Cerebellum (tissue), 4 donors: ENCODE measurements at places on chromosomes 3 and 15.

- DNase-seq = no peak
Measured at GRCh38 chr15:39177561-39177960, 403.3 kb upstream of the THBS1 start.

- DNase-seq = no peak
Measured at GRCh38 chr3:101690972-101691371, 4.5 kb upstream of the RPL24 start.

DNA sequence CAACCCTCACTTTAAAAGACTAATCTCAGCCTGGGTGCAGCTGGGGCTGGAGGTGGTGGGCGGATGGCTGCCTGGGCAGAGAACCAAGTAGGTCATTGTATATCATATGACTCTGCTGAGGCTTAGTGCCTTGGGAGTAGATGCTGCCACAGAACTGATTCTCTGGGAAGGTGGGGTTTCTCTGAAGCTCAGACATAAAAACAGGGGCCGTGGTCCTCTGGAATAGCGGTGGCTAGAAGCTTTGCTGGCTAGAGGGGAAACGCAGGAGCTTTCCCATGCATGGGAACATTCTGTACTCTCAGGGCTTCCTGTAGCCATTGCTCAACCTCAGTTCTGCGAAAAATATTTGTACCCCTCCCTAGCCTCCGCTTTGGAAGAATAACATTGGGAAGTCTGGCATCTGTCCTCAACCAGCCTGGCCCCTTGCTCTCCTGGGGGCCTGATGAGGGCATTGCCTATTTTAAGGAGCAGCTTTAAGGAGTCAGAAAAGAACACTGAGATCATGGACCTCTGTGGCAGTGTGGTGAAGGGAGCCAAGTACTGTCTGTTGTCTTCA, 14.7 kb downstream of the TIMP4 start:
- DNase-seq = peak; percentile 80

- DNase-seq = no peak
Measured at GRCh38 chr15:67585681-67586080, 43.2 kb downstream of the MAP2K5 start.

DNA sequence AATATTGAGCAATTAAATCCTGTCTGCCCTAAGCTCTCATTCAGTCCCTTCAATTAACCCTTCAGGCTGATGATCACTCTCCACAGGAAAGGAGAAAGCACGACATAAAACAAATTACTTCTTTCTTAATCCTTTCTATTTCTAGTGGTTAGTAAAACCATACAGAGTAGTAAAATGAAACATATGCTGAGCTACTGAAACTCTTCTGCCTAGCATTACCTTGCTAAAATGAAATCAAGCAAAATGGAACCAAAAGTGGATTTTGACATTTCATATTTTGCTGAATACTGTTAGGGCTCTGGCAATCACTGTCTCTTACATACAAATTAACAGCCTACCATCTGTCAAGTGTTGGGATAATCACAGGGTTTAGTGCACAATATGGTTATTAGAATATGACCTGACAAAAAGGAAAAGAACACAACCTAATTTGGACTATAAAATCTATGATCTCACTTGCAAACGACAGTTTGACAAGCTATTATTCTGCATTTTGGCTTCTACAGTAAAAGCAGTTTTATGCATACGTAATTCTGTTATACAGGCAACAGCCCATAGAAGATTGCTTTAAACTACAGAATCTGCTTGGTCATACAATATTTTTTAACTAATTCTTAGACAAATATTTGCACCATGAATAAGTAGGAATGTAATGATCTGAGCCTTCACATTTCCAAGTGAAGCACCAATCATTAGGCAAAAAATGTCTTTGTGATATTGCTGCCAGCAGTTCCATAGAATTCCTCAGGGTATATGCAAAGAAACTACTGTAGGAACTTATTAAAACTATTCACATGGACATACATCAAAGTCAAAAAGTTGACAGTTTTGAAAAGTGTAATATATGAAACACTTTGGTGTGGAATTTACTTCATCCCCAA, 105.0 kb downstream of the FHIT start:
- no peak for DNase-seq

DNA sequence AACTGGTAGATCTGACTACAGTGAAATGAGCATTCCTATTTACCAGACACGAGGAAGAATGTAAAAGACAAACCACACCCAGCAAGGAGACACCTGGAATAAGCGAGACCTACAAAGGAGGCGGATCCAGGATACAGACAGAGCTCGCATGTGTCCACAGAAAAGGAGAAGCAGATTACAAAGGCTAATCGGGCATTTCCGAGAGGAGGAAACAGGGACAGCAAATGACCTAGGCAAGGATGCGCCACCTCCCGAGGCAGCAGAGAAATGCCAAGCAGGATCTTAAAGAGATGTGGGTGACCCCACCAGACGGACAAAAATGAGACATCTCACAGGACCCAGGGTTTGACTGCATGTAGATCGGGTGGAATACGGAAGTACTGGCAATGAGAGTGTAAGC, 63.2 kb upstream of the IQSEC1 start:
- no peak for DNase-seq

DNA sequence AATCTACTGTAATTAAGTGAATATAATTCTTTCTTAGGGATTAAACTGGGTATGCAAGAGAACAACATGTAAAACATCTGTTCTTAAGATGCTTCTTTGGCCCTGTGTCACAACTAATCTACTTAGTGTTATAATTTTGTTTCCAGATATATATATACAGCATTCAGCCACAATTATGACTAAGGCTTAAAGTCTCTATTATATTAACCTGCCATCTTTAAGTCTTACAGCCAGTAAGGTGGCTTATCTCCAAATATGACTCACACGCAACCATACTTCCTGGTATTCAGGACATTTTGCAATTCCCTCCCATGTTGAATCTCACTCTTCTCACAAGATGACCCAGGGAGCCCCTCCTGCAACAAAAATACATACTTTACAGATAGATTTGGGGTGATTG, 6.6 kb upstream of the KBTBD8 start:
- DNase-seq = no peak

GRCh38 chr3:52313774-52314188, 2.3 kb upstream of the DNAH1 start:
- no peak for DNase-seq

DNA sequence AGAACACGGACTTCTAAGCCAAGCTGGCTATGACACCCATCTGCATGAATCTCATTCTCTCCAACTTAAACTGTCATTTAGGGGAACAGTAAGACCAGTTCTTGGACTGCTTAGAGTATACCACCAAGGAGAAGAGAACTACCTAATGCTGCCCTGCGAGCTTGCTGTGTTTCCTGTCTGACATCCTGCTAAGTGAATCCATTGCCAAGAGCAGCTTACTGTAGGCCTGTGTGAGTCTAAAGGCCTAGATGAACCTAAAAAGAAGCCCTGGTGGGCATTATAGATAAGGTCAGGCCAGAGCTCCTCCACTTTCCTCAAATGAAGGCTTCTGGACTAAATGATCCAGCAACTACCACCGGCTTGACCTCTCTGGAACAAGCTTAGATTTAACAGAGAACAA, 15.0 kb downstream of the LZTFL1 start:
- DNase-seq = no peak

- DNase-seq = no peak
Measured at GRCh38 chr15:101026656-101027272, 107.6 kb downstream of the LRRK1 start.

- no peak for DNase-seq
Measured at GRCh38 chr3:190108804-190109203, 11.9 kb downstream of the P3H2 start.

DNA sequence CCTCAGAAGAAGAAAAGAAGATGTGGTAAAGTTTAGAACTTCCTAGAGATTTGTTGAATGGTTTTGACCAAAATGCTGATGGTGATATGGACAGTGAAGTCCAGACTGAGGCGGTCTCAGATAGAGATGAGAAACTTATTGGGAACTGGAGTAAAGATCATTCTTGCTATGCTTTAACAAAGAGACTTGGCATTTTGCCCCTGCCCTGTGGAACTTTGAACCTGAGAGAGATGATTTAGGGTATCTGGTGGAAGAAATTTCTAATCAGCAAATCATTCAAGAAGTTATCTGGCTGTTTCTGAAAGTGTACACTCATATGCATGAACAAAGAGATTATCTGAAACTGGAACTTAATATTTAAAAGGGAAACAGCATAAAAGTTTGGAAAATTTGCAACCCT, 505.2 kb downstream of the NSUN3 start:
- DNase-seq = no peak

GRCh38 chr3:133264920-133265319, 134.9 kb upstream of the BFSP2 start:
- DNase-seq = no peak

DNA sequence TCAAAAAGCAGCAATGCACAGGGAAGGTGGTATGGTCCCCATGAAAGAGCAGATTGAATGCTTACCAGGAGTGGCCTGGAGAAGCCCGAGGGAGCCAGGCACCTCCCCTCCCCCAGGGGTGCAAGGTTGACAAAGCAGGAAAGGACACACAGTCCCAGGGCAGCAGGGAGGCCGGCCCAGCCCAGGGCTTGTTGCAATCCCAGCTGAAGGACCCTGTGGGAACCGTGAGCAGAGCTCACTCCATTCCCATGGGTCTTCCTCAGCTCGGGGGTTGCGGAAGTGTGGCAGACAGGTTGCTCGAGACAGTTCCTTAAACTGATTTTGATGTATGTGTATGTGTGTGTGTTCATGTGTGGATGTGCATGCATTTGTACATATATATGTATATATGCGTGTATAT, 15.8 kb downstream of the UROC1 start:
- DNase-seq = no peak

- no peak for DNase-seq
Measured at GRCh38 chr15:38479266-38479665, 25.3 kb downstream of the FAM98B start.

GRCh38 chr3:111824351-111824750, 34.7 kb upstream of the PHLDB2 start:
- DNase-seq = no peak

DNA sequence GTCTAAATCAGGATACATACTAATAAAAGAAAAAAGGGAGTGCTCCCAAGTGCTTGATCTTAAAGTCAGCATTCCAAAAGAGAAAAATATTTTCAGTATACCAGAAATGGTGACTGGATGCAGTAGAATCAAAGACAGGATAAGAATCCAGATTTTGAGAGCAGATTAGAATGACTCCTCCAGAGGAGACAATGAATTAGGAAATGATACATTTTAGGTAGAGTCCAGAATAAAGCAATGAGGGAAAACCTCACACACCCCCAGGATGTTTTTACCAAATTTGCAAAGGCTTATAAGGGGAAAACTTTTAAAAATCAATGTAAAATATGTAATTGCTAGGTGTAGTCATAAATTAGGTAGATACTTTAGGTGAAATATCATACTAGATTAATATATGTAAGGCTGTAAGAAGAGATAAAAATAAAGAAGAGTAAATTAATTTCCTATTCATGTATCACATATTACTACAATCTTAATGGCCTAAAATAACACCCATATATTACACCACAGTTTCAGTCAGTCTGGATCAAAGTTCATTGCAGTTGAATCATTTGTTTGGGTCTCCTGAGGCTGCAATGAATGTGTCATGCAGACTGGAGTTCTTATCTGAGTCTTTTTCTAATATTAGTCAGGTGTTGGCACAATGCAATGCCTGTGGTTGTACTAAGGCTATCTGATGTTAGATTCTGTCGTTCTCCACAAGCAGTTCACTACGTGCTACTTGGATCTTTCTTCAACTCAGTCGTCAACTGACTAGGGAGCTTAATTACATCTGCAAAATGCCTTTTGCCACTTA, 547.8 kb upstream of the EPHA6 start:
- DNase-seq = no peak

GRCh38 chr3:33364531-33365128, 75.6 kb downstream of the UBP1 start:
- no peak for DNase-seq

DNA sequence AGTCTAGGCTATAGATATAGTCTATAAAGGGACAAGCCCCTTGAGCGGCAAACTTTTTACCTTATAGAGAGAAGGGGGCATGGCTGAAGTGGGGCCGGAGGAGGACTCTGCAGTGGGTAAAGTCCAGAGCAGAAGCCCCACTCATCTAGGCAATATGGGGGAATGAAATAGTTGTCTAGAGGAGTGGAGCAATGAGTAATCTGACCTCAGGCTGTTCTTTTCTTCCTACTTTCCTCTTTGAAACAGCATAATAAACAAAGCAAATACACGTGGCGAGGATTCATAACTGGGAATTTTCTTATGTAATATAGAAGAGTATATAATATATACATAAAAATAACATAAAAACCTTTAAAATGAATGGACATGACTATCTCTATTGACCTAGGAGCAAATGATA, 546.4 kb upstream of the ZNF385D start:
- no peak for DNase-seq

DNA sequence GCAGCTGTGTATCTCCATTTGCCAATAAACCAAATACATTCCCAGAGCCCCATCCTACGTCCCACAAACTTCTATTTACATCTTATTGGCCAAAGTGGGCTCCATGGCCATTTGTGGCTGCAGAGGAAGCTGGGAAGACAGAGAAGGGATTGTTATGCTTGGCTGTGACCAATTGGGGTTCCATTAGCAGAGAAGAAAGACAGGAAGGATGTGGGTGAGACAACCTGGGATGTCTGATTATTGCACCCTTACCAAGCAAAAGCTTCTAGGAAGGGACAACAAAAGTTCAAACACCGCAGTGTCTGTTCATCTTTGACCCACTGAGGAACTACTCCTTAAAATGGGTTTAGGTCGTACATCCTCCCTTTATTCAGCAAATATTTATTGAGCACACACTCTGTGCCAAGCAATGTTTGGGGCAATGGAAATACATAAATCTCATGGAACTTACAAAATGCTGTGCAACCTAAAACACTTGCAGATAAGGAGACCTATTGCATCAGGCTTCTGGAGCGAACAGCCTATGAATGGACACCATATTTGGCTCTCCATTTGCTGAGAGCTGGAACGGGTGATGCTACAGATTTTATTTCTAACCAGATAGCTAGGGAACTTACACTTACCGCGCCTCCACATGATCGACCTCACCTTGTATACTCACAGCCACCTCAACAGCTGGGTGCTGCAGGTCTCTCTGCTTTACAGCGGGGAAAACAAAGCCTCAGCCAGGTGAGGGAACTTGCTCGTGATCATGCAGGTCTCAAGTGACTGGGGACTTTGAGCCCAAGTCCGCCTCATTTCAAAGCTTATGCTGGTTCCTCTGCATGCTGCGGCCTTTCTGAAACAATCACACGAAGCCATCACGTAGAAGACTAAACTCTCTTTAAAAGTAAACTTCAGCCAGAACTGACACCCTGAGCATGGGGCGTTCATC, 21.4 kb upstream of the NR2E3 start:
- DNase-seq = no peak

- no peak for DNase-seq
Measured at GRCh38 chr15:38176691-38177090, 75.9 kb upstream of the SPRED1 start.

DNA sequence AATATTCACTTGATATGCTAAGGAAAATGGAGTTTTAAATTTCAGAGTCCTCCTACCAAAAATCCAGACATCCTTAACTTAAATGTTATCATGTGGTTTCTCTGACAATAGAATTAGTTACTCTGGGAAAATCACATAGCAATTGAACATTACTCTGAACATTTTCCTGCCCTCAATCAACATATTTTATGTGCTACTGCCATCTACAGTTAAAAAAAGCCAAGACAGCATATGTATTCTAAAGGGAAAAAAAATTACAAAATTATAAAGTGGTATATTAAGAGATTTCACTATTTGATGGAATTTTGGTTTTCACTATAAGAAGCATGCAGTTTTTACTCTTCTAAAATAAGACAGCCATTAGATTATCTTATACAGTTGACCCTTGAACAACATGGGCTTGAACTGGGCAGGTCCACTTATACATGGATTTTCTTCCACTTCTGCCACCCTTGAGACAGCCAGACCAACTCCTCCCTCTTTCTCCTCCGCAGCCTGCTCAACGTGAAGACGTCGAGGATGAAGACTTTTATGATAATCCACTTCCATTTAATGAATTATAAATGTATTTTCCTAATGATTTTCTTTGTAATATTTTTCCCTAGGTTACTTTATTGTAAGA, 122.3 kb downstream of the ATP1B3 start:
- peak; percentile 57 for DNase-seq
